ENCODE measurements at places on chromosomes 7 and 10.

DNA sequence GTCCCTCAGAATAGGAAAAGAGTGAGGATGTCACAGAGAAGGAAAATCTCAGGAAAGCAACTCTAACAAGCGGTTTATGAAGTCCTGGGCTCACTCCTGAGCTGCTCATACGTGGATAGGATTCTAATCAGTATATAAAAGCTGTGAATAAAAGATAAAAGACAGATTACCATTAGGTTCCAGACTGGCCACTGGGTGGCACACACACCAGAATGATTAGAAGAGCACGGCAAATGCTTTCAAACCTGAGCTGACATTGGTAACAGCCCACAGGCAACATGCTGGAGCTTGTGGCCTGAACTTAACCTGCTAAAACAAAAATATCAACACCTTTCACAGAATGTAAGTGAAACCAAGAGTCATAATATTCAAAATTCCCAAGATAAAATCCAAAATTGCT is 370.8 kb downstream of the GRID1 start:
- no peak for DNase-seq

- DNase-seq: no peak
Measured at GRCh38 chr10:34495938-34496337, 319.2 kb downstream of the PARD3 start.

DNA sequence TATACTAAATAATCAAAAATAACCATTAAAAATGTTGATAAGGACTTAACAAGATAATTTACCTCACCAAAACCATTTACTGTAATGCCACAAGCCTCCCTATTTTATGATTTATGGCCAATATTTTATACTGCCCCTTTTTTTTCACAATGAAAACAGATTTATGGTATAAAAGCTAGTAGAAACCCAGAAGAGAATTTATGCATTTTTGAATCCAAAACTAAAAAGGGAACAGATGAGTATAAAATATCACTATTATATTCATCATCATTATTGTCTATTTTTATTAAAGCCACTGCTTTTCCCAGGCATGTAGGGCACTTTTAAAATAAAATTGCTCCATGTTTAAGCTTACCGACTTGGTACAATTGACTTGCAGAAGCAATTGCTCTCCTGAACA is 425.0 kb downstream of the PHTF2 start:
- DNase-seq: no peak

DNA sequence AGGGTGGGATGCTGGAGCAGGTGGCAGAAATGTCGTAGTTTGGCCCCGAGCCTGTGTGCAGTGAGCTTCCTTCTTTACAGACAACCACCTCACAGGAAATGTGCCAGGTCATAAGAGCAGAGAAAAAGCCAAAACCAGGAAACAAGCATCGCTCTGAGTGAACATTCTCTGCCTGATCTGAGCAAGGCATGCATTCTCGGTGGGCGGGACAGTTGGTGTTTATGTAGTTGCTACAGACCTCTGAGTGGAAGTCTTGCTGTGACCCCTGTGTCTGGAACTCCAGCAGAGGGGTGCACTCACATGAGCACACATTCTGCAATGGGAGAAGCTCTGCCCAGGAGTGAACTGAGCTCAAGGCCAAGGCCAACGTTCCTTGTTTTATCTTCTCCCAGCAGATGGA is 230.1 kb downstream of the TCERG1L start:
- no peak for DNase-seq

GRCh38 chr10:125174360-125174759 is 14.0 kb upstream of the CTBP2 start:
- DNase-seq: no peak

DNA sequence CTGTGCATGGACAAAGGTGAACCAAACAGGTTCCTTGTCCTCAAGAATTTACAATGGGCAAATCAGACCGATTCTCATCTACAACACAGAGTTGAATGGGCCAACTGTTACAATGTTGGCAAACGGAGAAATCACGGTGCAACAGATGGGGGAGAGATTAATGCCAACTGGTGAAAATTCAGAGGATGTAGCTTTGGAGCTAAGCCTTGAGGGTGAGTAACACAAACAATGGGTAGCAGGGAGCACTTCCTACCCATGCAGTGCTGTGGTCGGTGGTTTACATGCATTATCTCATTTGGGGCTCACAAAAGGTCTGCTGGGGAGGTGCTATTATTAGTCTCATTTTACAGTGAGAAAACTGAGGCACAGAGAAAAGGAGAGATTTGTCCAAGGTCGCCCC is 902 bp upstream of the NFE2L3 start:
- no peak for DNase-seq

- no peak for DNase-seq
Measured at GRCh38 chr10:78199005-78199725, 165.5 kb downstream of the RPS24 start.

GRCh38 chr10:113780681-113781250 is 29.3 kb downstream of the PLEKHS1 start:
- DNase-seq: no peak

DNA sequence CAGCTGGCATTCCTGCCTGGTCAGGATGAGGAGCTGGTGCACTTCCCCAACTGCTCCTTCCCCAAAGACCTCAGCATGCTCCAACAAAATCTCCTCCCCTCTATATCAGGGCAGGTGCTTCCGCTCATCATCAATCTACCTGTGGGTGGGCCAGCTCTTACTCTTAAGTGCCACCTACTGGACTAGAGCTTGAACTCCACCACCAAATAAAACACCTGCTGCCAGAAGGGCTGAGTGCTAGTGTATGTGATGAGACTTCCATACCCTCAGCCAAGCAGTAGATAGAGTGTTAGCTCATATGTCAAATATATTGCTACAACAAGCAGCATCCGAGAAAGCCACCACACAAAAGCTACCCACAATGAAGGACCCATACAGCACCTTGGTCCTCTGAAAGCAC is 264.3 kb downstream of the RNLS start:
- DNase-seq: no peak

GRCh38 chr7:127119517-127119916 is 133.2 kb downstream of the GRM8 start:
- DNase-seq: no peak

DNA sequence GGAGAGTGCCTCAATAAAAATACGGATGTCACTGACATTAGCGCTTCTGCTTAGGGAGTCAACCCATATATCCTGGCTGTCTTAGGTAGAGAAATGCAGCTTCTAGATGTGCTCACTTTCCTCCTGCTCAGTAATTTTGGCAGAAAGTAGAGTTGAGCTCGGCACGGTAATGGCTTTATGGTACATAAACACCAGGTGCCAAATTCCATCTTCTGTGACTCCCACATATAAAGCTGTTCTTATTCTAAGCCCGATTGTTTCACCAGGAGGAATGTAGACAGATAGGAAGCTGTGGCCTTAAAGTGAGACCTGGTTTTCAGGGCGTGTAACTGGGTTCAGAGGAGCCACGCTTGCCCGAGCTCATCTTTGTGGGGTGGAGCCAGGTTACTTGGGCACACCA is 143.7 kb downstream of the CREB5 start:
- no peak for DNase-seq

DNA sequence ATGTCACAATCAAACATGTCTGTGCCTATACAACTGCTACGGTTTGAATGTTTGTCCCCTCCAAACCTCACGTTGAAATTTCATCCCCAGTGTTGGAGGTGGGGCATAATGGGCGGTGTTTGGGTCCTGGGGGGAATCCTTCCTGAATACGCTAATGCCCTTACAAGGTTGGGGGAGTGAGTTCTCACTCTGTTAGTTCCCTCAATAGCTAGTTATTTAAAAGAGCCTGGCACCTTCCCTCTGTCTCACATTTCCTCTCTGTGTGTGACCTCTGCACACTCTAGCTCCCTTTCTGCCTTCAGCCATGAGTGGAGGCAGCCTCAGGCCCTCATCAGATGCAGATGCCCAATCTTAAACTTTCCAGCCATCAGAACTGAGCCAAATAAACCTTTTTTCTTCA is 129.5 kb downstream of the GRM8 start:
- no peak for DNase-seq

DNA sequence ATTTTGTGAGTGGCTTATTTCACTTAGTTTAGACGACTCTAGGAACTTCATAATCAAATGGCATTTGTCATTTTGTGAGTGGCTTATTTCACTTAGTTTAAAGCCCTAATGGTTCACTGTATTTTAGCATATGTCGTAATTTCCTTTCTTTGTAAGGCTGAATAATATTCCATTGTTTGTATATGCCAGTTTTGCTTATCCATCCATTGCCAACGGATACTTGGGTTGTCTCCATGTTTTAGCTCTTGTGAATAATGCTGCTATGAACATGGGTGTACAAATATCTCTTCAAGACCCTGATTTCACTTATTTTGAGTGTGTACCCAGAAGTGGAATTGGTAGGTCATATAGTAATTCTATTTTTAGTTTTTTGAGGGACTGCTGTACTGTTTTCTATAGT is 31.8 kb downstream of the DOCK1 start:
- DNase-seq: no peak

- DNase-seq: no peak
Measured at GRCh38 chr10:13417459-13418126, 69.5 kb upstream of the SEPHS1 start.

GRCh38 chr10:73471226-73471625 is 24.6 kb downstream of the PPP3CB start:
- no peak for DNase-seq

GRCh38 chr10:124345521-124345920 is 73.2 kb downstream of the OAT start:
- DNase-seq: no peak

Data from GM04504 (cell line).